ENCODE measurements at places on chromosomes 3 and 15.
A peak's percentile ranks its signal among the peaks of the same experiment; 100 is the strongest.

DNA sequence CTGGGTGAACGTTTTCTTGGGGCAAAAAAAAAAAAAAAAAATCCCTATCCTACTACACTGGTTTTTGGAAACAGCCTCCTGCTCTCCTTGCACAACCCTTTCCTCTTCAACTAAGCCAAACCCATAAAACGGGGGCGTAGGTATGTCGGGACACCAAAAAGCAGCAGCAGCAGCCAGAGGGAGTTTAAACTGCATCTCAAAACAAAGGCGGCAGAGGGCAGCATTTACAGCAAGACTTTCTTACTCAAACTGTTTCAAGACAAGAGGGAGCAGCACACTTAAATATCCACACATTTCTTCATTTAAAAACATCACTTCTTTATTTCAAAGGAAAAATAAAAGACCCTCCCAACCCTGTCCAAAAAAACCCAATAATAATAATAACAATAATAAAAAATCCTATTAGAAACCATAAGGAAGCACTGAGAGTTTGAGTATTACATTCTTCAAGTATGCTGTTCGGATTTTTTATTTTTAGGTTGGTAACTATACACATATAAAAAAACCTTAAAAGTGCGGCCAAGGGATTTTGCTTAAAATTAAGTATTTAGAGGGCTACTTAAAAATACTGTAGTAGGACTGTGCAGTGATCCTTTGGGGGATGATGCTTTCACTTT, 43.9 kb upstream of the PLXND1 start:
- peak; percentile 69 for DNase-seq

DNA sequence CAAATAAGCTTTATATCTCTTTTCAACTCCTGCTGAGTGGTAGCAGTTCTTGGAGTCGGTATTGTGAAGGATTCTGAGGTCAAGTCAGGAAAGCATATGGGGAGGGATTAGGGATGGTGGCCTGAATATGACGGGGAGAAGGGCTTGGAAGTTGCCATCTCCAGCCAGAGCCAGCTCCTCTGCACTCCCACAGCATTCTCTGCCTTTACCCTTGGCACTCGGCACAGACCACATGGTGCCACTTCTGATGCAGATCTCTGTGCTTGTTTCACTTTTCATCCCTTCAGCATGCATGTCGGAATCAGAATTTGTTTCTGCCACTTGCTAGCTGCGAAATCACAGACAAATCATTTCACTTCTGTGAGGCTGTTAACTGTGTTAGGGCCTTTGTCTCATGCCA, 52.5 kb downstream of the RAB11A start:
- no peak for DNase-seq

- DNase-seq: no peak
Observed at GRCh38 chr3:169350228-169350627, 313.3 kb downstream of the MECOM start.

DNA sequence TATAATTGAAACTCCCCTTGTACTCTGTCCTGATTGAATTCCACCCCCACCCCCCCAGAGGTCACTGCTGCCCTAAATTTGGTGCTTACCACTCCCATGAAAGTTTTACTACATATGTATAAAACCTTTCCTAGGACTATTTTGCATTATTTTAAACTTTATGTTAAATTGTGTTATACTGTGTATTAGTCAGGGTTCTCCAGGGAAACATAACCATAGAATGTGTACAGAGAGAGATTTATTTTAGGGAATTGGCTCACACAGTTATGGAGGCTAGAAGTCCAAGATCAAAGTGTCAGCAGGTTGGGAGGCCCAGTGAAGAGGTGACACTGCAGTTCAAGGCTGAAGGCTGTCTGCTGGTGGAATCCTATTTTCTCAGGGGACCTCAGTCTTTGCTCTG, 29.2 kb downstream of the BFSP2 start:
- DNase-seq: no peak

DNA sequence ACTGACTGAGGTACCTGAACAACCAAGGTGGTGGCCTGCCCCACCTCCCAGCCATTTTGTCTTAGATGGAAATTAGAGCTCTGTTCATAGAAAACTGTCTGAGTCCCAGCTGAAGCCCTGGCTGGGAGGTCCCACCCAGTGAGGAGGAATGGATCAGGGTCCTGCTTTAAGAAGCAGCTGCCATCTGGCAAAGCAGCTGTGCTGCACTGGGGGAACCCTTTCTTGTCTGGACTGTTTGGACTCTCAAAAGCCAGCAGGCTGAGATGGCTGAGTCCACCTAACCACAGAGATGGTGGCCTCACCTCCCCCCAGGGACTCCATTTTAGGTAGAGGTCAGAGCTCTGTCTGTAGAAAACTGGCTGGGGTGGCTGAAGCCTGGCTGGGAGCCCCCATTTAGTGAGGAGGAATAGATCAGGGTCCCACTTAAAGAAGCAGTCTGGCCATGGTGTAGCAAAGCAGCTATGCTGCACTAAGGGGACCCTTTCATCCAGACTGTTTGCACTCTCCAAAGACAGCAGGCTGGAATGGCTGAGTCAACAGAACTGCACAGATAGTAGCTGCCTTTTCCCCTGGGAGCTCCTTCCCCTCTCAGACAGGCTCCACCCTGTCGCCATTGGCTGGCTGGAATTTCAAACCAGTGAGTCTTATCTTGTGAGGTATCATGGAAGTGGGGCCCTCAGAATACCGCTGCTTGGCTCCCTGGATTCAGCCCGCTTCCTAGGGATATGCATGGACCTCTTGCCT, 116.9 kb downstream of the EPHA6 start:
- no peak for DNase-seq

Data from stimulated activated CD8-positive, alpha-beta memory T cell treated with anti-CD3 and anti-CD28 coated beads, Interleukin-4, amount 100 ng/mL, for 48 hours (primary cell).